ENCODE measurements at places on chromosomes 6 and 20. TPM values are rescaled to one million over a fixed set of nuclear protein-coding genes. Genes with fewer than 3 reads are reported as not detected.

The CDC40 gene
- 35.1 TPM for total RNA-seq

The BHLHE23 gene
- total RNA-seq: not detected

The RIMS1 gene
- not detected for total RNA-seq

The ROS1 gene
- total RNA-seq: not detected

The SLC4A11 gene
- total RNA-seq: 1.6 TPM

The POU5F1 gene
- not detected for total RNA-seq

The ARMH2 gene
- total RNA-seq: 1.2 TPM

The SOX12 gene
- 2.9 TPM for total RNA-seq

The TBX18 gene
- not detected for total RNA-seq

The WFDC6 gene
- total RNA-seq: not detected

DNA sequence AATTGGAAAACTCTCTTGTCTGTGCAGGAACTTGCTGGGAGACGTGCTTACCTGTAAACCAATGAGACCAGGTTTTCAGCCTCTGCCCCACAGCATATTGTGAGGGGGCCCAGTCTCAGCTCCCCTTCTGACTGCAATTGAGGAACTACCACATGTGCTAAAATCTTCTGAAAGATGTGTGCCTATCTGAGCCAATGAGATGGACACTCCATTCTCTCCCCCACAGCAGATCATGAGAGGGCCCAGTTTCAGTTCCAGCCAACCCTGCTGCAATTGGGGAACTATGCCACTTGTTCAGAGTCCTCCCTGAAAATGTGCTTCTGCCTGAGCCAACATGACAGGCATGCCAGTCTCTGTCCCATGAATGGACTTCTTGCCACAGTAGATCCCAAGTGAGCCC, 20.9 kb upstream of the PI3 start:
- no peak for DNase-seq
- peaks cover 35% of the 10 kb centered on the region for H3K27me3 ChIP-seq
- H3K4me1 ChIP-seq: no peaks in the 10 kb centered on the region

GRCh38 chr6:76697585-76697984, 625.1 kb upstream of the IMPG1 start:
- H3K27ac ChIP-seq: no peak overlapping the region
- no peaks in the 10 kb centered on the region for H3K27me3 ChIP-seq
- H3K4me1 ChIP-seq: no peaks in the 10 kb centered on the region
- DNase-seq: no peak
- no peaks in the 10 kb centered on the region for H3K36me3 ChIP-seq

GRCh38 chr6:10395171-10395703, 19.6 kb downstream of the TFAP2A start:
- peaks cover 86% of the 10 kb centered on the region for H3K27me3 ChIP-seq
- no peaks in the 10 kb centered on the region for H3K4me1 ChIP-seq
- H3K36me3 ChIP-seq: peaks cover 8% of the 10 kb centered on the region
- H3K4me3 ChIP-seq: no peak overlapping the region

GRCh38 chr6:31559958-31560696, 12.0 kb upstream of the LTA start:
- peak; percentile 67 for DNase-seq
- peaks cover 30% of the 10 kb centered on the region for H3K27me3 ChIP-seq
- peak overlapping the region; percentile 61 for H3K27ac ChIP-seq
- peak overlapping the region; percentile 66 for H3K4me3 ChIP-seq
- H3K4me1 ChIP-seq: peaks cover 69% of the 10 kb centered on the region

DNA sequence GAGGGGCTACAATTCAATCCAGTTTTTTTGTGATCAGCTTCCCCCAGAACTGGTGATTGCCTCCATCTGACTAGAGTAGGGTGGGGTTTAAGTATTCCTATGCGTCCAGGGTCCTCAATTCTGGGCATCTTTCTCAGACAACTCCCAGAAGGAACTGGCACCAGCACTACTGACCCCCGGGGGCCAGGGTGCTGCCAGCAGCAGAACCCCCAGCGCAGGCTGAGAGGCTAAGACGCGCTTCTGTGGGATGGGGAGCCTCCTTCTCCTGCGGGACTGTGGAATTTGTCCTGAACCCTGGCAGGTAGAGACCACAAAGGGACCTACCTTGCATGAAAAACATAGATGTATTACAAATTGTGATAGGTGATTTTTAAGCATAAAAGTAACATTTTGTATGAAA, 124.4 kb downstream of the PACRG start:
- H3K27ac ChIP-seq: no peak overlapping the region
- no peaks in the 10 kb centered on the region for H3K36me3 ChIP-seq
- DNase-seq: no peak
- H3K4me1 ChIP-seq: no peaks in the 10 kb centered on the region

GRCh38 chr20:32040142-32040953, 11.7 kb upstream of the HCK start:
- no peaks in the 10 kb centered on the region for H3K4me1 ChIP-seq
- H3K27ac ChIP-seq: no peak overlapping the region
- DNase-seq: no peak
- H3K27me3 ChIP-seq: peaks cover 63% of the 10 kb centered on the region
- no peak overlapping the region for H3K4me3 ChIP-seq

- H3K27me3 ChIP-seq: peaks cover 2% of the 10 kb centered on the region
- peaks cover 3% of the 10 kb centered on the region for H3K4me1 ChIP-seq
- H3K4me3 ChIP-seq: no peak overlapping the region
- H3K27ac ChIP-seq: no peak overlapping the region
- no peaks in the 10 kb centered on the region for H3K36me3 ChIP-seq
These were observed 50.9 kb upstream of the CCDC28A start for GRCh38 chr6:138722425-138723371.

DNA sequence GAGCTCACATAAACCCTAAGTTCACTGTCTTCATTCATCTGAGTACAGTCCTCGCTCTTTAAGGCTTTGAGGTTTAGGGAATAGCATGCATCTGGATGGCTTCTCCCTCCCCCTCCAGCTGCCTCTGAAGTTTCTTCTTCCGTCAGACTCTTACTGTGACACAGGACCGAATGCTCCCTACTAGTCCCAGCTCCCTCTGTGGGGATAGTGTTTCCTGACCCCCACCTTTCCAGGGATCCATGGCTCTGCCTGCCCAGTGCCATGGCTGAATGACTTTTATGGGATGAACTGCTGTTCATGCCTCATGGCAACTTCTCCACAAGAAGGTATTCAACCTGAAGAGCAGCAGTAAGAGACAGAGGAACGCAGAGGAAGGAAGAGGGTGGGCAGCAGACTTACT, 79.8 kb upstream of the EMILIN3 start:
- H3K27ac ChIP-seq: no peak overlapping the region
- H3K27me3 ChIP-seq: no peaks in the 10 kb centered on the region

- H3K36me3 ChIP-seq: peaks cover 6% of the 10 kb centered on the region
- peaks cover 35% of the 10 kb centered on the region for H3K4me1 ChIP-seq
These were observed 662 bp downstream of the ENTPD6 start for GRCh38 chr20:25195962-25196785.

GRCh38 chr20:58587467-58587866, 63.6 kb upstream of the STX16 start:
- no peaks in the 10 kb centered on the region for H3K4me1 ChIP-seq
- H3K36me3 ChIP-seq: no peaks in the 10 kb centered on the region
- no peak overlapping the region for H3K27ac ChIP-seq
- DNase-seq: no peak

DNA sequence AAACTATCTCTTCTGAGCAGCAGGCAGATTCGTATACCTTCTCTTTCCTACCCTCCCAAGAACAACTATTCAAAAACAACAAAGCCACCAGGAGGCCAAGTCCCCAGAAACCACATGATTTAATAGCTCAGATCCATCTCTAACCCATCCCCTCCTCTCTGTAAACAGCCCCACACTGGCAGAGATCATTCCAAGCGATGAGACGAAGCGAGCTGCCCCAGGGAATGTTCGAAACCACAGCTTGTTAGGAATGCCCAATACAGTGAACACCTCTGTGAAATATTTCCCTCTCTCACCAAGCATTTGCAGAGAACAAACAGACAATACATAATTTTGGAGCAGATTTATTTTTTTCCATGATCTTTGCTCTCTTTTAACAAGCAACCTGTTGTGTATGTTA, 231.8 kb downstream of the SOD2 start:
- no peak for DNase-seq
- H3K4me3 ChIP-seq: no peak overlapping the region
- H3K36me3 ChIP-seq: no peaks in the 10 kb centered on the region
- peaks cover 10% of the 10 kb centered on the region for H3K27me3 ChIP-seq

DNA sequence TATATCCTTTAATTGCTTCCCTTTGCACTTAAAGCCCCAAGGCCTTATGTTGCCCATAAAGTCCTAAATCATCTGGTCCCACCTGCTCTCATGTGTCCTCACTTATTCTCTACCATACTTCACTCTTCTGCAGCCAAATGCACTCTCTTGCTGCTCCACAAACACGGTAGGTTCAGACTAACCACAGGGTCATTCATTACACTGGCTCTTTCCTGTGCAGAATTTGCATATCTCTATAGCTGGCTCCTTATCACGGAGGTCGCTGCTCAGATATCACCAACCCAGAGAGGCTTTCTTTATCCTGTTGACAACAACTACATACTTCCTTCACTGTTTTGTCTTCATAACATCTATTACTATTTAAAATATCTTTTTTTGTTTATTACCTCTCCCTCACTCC, 86.8 kb downstream of the MOXD1 start:
- no peak for DNase-seq
- H3K4me3 ChIP-seq: no peak overlapping the region
- peaks cover 16% of the 10 kb centered on the region for H3K27me3 ChIP-seq
- no peaks in the 10 kb centered on the region for H3K36me3 ChIP-seq
- H3K27ac ChIP-seq: no peak overlapping the region

DNA sequence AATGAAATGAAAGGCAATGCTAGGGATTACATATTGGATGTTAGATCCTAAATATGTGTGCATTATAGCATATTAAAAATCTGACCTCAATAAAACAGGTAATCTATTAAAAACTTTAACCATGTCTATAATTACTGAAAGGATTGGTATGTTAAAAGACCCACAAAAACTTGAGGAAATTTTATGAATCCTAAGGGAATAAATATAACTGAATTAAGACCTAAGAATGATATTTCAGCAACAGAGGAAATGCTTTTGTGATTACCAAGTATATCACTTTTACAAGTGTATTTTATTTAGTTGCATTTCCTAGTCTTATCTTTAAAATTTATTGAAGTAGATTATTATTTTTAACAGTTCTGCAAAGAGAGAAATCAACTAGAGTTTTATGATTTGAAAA, 571.5 kb downstream of the HDGFL1 start:
- no peak overlapping the region for H3K4me3 ChIP-seq
- DNase-seq: no peak
- no peaks in the 10 kb centered on the region for H3K4me1 ChIP-seq
- H3K36me3 ChIP-seq: no peaks in the 10 kb centered on the region

DNA sequence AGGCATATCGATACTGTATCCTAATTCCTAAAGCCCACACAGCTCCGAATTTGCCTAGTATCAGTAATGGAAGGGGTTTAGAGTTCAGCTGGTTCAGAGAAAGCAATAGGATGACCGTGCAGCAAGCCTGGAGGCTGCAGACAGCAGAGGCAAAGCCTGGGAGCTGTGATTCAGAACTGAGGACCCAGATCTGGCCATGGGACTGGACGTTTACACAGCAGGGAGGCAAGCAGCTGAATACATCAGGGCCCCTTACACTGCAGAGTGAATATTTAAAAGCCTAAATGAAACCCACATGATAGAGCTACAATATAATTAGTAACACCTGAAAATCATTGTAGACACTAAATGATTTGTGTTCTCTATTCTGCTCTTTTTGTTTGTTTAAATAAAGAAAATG, 38.0 kb downstream of the ELOVL2 start:
- no peak overlapping the region for H3K27ac ChIP-seq
- peaks cover 13% of the 10 kb centered on the region for H3K27me3 ChIP-seq
- DNase-seq: no peak
- no peak overlapping the region for H3K4me3 ChIP-seq

GRCh38 chr6:13991393-13991792, 66.6 kb downstream of the RNF182 start:
- H3K4me3 ChIP-seq: no peak overlapping the region
- H3K27ac ChIP-seq: no peak overlapping the region
- DNase-seq: no peak

DNA sequence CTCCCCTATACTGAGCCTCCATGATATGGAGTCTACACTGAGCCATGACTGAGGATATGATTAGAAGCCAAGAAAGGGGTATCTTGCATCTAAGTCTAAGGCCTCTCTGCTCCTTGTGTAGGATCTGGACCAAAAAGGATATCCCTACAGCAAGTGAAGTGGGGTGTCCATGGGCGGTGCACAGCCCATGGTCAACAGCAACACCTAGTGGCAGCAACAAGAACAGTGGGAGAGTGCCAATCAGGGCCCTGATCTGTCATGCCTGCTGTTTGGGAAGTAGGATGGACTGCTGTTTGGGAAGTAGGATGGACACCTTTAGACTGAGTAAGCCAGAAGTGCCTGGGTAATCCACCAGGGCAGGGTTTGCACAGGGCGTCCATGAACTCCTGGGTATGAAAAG, 22.4 kb downstream of the PTGIS start:
- no peaks in the 10 kb centered on the region for H3K27me3 ChIP-seq
- no peak overlapping the region for H3K4me3 ChIP-seq
- peaks cover 28% of the 10 kb centered on the region for H3K36me3 ChIP-seq
- H3K4me1 ChIP-seq: peaks cover 22% of the 10 kb centered on the region
- no peak for DNase-seq

GRCh38 chr6:73722318-73723060, 26.5 kb downstream of the CD109 start:
- no peak overlapping the region for H3K4me3 ChIP-seq
- H3K36me3 ChIP-seq: peaks cover 18% of the 10 kb centered on the region
- peak; percentile 31 for DNase-seq

DNA sequence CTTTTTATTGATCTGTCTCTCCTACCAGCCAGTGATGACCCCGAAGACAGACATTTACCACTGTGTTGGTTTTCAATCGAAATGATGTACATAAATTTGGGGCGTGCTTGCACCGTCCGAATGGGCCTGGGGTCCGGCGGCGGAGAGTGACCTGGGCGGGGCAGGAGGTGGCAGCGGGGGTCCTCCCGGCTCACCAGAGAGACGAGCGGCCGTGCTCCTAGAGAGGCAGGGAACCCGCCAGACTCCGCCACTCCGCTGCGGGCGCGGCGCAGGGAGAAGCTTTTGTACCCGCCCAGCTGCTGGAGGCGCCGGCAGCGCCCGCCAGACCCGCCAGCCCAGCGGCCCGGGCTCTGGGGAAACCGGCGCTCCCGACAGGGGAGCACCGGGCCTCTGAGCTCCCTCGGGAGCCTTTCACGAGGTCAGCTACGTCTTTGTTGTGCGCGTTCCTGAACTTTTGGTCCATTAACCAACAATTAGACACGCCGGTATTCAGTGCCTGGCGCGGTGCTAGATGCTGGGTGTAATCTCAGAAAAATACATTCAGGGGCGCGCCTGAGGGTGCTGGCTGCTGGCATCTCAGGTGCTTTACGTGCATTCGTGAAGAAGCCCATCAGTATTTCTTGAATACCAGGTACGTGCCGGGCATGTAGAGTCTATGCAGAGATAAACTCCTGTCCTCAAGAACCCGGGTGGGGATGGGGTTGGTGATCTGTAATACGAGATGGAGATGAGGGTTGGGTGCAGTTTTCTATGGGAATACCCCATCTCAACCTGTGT, at the start of gene PGBD1:
PGBD1 (plus strand) TSS at position 285 of the 777 bp plus-strand sequence. CDS start 2,242 bp downstream, outside the sequence.
- H3K4me1 ChIP-seq: peaks cover 13% of the 10 kb centered on the region
- no peak within 1 kb of the TSS for H3K27ac ChIP-seq
- H3K36me3 ChIP-seq: peaks cover 18% of the 10 kb centered on the region
- peaks cover 5% of the 10 kb centered on the region for H3K27me3 ChIP-seq
- DNase-seq: peak; percentile 49
- H3K4me3 ChIP-seq: peak within 1 kb of the TSS; percentile 72
